Anterior cingulate cortex (tissue), 58 donors: ENCODE measurements at places on chromosomes 5 and 9.
A peak's percentile ranks its signal among the peaks of the same experiment; 100 is the strongest.

DNA sequence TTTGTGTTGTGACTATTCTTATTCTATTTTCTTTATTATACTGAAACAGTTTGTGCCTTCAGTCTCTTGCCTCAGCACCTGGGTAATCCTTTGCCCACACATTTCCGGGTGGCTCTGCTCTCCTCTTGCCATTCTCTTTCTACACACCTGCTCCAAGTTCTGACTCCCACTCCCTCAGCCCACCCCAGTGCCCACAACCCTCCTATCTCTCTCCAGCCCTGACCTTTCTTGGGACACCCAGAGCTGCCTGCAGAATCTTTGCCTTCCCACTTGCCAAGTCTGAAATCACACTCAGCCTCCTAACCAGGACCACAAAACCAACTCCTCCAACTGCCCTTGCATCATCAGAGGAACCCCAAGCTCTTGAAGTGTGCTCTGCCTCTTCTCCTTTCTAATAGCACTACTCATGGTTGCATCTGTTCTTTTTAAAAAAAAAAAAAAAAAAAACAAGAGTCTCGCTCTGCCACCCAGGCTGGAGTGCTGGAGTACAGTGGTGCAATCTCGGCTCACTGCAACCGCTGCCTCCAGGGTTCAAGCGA, 4.1 kb downstream of the SWI5 start:
- DNase-seq, result no peak

GRCh38 chr9:86347991-86348390, 6.2 kb downstream of the TUT7 start:
- DNase-seq, result no peak

DNA sequence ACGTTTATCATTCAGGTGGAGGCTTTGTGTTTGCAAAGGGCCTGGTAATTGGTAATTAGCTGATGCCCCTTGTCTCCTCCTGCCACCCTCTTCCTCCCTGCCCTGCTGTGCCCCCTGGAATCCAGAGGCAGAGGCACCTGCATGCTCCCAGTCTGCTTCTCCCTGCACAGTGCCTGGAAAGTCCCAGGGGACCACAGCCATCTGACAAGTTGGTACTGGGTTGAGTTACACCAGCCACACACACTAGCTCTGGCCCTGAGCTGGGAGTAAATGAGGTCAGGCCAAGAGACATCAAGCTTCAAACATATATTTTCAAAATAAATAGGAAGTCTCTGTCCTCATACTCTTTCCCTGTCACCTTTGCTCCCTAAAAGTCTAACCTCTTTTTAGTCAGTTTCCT, 56.3 kb downstream of the INSYN2B start:
- DNase-seq, result no peak

DNA sequence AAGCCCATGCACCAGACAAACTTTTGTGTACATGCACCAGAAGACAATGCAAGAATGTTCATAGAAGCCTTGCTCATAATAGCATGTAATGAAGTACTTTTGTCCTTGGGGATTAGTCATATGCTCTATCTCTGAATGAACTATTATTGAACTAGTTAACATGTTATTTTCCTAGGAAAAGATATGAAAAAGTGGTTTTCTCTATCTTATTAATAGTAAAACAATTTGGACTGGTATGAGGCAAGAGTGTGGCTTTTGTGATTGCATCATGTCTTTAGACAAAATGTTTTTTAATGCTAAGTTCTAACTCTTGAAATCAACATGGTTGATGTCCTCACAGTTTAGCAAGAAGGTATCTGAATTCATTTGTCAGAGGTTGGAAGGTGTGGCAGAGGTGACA, 55.7 kb upstream of the SPDL1 start:
- no peak for DNase-seq

DNA sequence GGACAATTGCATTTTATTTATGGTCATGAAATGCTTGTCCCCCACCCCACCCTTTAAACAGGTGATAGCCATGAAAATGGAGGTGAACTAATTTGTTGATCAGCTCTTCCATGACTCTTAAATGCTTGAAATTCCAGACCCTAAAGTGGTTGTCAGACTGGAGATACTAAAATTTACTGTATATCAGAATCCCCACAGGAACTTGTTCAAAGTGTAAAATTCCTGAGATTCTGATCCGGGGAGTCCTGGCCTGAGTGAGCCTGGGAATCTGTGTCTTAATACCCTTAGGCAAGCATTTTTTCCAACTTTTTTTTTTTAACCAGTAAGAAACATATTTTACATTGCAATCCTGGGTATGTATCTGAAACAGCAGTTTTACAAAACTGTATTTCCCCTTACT, 4.7 kb downstream of the SKP2 start:
- DNase-seq, result no peak

DNA sequence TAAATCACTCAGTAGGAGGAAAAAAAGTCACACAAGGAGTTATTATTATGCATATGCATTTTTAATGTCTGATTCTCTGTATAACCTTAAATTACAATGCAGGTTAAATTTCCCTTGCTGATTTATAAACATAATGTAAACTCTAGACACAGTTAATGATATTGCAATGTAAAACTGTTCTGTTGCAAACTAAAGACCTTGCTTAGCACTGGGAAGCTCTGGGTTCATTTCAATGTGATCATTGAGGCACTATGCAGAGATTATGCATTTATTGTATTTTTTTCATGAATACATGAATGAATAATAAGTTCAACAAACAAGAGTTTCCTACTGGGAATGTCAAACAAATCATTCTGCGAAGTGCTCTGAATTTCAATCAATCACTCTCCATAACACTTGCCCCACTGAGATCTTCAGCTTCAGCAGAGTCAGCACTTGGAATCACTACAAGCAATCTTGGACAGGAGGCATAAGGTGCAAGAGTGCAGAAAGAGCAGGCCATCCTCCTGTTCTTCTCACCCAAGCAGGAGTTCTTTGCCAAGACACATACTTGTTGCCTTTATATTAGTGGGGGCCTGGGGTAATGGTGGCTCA, 232.1 kb downstream of the CSNK1G3 start:
- DNase-seq, result no peak

DNA sequence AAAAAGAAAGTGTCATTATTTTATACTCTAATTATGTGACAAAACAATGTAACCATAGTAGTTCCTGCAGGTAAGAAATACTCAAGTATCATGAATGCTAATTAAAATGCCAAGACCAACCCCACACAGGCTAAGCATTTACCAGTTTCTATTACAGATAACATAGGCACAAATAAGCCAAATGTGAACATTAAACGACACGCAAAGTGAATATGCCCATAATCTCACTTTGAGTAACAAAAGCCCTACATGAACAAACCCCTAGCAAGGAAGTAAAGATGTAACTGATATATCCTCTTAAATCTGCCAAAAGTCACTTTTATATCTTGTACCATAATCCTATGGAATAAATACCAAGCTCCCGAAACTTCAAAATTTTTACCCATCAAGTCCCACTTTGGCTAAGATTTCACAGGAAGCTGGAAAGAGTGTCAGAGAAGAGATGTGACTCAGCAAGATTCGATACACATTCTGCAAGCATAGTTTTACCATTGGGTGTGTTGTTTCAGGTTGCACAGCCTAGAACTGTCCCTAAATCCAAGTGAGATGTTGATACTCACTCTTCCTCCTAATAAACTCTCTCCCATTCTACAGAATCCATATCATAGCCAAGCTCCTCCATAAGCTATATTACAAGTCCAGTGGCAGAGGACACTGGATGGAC, 28.8 kb downstream of the TRPM6 start:
- no peak for DNase-seq

DNA sequence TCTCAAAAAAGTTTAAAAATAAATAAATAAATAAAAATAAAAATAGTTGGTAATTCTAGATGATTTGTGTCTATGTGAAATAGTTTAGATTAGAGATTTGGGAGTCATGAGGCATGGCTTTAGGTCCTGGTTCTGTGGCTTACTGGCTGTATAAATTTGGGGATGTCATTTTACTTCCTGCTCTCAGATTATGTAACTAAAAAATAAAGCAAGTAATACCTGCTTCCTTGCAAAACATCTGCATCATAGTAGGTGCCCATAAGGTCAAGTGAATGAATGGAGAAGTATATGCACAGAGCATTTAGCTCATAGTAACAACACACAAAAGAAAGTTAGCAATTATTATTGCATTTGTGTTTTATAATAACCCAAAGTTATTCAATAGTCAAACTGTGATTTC, 287.7 kb upstream of the TLE4 start:
- no peak for DNase-seq

- no peak for DNase-seq
Observed at GRCh38 chr5:77366717-77367500, 125.2 kb downstream of the WDR41 start.

DNA sequence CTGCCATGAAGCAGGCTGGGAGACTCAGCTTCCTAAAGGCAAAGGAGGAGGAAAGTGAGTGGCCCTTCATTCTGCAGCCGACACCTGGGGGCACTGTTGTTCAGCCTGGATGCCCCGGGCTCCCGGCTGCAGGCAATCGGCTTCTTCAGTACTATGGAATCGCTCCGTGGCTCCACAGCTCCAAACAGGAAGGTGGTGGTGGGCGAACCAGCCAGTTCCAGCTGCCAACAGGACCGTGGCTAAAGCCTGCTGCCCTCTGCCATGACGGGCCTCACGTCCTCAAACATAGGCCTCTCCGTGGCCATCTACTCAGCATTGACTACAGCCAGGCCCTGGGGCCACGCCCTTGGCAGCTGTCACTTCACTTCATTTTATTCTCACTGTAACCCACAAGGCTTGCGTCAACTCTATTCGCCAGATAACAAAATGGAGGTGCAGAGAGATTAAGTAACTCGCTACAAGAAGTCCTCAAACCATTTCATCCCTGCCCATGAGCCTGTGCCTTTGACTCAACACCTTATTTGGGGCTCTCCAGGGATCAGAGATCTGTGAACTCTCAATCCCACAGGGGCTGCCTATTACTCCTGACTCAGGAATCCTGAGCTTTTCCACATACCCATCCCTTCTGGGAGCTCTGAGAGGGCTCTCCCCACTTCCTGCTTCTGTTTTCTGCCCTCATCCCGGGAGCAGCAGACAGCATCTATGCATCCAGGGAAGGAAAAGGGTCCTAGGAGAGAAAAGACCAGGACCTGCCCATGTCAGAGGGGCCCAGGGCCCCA, 38.0 kb downstream of the PAX5 start:
- DNase-seq, result peak; percentile 11

- no peak for DNase-seq
Observed at GRCh38 chr5:1502046-1502736, 21.6 kb downstream of the LPCAT1 start.

DNA sequence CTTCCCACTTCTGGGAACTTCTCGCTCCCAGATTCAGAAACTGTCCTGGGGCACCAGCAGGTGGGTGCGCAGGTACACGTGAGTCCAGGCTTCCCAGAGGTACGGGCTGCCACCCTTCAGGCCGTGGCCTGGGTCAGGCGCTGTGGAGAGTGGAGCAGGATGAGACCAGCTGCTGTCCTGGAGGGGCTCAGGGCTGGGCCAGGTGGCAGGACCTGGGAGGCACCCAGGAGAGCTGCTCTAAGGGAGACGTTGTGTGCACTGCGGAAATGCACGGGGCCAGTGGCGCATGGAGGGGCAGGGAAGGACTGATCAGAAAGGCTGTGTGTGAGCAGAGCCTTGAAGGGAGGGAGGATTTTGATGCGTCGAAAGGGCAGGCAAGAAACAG, 135.1 kb upstream of the PHYKPL start:
- DNase-seq, result no peak

- DNase-seq, result no peak
Observed at GRCh38 chr5:6496207-6496584, 47.5 kb downstream of the UBE2QL1 start.

GRCh38 chr9:70462300-70462699, 47.8 kb upstream of the KLF9 start:
- no peak for DNase-seq

- DNase-seq, result no peak
Observed at GRCh38 chr5:24823625-24824024, 178.8 kb upstream of the CDH10 start.

DNA sequence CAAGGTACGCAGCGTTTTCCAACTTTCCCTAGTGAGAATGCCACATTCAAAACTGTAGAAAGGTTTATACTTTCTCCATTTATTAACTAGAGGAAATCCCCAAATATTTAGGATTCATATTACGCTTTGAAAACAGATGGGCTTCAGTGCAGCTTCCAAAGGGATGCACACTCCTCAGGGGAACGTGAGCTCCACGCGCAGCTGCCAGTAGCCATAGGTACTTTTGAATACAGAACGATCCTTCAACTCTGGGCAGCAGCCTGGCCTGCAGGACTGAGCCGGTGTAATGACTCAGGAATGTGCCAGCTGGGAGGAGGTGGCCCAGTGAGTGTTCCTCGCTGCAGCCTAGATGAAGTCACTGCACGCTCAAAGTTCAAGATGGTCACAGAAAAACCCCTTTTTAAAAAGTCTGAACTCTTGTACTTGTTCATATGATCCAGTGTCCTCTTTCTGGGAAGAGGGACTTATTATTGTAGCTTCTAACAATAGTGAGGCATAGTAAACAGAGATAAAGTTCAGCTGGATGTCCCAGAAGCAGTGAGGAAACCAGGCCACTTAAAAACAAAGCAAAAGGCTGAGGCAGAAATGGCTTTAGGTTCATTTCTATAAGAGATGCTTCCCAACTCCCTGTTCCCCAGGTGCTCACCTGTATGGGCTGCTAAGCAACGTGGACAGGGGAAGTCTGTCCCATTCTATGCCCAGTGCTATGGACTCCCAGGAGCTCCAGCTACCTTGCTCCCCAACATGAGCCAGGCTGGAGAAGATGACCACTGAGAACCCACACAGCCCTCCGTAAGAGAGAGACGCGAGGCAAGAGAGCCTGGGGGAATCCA, 130.0 kb downstream of the LHFPL2 start:
- no peak for DNase-seq

DNA sequence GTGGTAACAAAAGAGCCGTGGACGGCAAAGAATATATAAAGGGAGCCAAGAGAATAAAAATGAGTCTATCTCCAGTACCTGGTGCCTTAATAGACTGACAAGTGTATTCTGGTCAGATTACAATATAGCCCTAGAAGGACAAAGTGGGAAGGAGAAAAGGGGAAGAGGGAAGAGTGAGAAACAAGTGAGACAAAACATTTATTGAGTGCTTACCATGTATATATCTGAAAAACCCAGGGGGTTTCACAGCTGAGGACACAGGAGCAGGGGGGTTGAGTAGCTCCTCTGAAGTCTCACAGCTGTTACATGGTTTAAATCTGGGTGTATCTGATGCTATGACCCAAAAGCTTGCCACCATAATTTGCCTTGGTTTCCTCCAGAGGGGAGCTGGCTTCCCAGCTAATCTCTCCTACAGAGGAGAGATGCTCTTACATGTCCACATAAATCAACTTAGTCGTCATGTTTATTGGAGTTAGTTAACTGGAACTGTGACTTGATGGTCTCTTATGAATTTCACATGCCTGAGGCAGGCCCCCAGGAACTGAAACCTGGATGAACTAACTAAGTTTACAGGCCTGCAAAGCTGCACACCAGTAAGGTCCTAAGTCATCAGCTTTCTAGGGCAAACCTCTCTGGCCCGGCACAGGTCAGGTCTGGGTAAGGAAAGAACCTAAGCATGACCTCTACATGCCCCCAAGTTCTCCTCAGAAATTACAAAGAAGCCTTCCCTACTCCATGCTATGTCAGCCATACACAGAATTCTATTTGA, 15.5 kb downstream of the SIL1 start:
- DNase-seq, result no peak

- no peak for DNase-seq
Observed at GRCh38 chr5:150486402-150487198, 21.3 kb upstream of the NDST1 start.
